HAP-1 (cell line): ENCODE measurements at places on chromosomes 5 and 9.

GRCh38 chr5:123298335-123299030 is 124.7 kb downstream of the CEP120 start:
- no peak for DNase-seq

- no peak for DNase-seq
Observed at GRCh38 chr5:134967607-134968006, at the start of gene CATSPER3. TSS of gene CATSPER3 (plus strand) at chr5:134967907. CDS start at chr5:134967992, 85 bp downstream.

DNA sequence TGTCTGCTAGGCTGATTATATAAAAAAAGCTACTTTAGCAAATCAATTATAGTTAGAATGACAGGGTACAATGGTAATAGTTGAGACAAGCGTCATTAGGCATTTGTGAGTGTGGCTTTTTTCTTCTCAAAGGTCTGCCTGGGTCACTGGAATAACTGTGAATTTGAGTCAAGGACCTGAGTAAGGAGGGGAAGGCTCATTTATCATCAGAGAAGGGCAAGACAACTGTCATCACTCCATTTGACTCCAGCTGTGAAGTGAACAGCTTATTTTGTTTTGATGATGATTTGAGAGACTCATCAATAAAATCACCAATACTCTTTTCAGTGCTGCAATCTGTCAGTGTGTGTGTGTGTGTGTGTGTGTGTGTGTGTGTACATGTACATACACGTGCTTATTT is 118.6 kb downstream of the MAT2B start:
- DNase-seq: no peak

DNA sequence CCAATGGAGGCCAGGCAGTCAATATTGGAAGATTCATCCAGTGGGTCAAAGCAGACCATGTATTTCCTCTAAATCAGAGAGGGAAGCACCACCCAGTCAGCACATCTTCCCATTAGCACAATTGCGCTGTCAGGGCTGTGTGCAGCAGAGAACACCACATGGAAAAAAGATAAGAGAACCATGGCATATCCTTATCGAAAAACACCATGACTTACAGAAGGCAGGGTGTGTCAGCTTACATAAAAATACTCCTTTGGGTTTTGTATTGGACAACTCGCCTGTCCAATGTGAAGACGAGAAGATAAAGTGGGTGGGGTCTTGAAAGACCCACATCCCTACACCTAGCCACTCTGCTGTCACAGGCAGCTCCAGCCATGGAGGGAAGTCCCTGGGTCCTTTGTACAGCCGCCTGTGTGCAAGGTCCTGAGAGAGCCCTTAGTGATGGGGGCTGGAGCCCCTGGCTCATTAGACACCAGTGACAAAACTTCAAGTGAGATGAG is 71.9 kb upstream of the SPATA31E1 start:
- no peak for DNase-seq

GRCh38 chr5:69129413-69129812 is 35.6 kb downstream of the SLC30A5 start:
- DNase-seq: no peak

DNA sequence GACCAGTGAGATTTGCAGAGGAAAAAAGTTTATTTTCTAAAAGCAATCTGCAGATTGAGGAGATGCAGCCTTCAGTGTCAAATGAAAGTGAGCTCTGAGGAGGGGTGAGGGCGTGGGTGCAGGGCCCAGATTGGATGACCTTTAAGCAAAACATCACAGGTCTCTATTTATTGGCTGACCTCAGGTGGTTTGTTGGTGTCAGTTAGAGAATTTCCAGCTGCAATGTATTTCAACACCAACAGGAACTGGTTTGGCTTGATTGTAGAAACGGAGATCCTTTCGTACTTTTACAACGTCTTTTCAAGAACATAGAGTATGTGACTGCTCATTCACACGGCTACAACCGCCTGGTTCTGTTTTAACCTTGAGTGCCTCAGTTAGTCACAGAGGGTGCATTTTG is 1069.1 kb downstream of the EFNA5 start:
- DNase-seq: no peak

- no peak for DNase-seq
Observed at GRCh38 chr5:78006449-78006848, 230.3 kb upstream of the TBCA start.

DNA sequence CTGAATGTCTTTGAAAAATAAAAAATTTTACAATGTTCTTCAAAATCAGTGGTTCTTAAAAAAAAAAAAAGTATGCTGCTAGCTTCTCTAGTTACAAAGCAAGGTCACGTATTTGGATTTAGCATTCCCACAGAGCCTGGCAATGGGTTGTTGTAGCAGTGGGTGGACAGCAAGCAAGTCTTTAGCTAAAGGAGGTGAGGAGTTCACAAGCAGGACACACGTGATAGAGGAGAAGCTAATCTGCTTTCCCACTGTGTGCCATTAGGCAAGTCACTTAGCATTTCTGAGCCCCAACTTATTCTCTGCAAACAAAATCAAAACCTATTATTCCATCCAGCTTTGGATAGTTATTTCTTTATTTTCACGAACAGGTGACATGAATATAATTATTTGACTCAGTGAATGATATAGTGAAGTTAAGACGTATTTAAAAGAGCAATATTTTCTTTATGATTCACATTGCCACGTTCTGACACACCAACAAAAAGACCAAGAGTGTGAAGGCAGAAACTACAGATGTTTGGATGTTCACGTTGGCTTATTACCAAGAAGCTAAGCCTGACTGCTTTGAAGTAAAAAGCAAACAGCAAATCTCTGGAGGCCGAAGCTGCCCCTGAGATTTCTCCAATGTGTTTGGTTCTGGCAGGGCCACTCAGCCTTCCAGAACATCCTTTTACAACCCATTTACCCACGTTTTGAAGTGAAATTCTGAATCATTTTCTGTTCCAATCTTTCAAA is 612.1 kb upstream of the CDH6 start:
- DNase-seq: no peak

GRCh38 chr5:78958672-78959445 is 26.3 kb downstream of the ARSB start:
- no peak for DNase-seq
